Spinal cord (tissue), 10 donors: ENCODE measurements at places on chromosomes 13 and 19. TPM values are rescaled to one million over a fixed set of nuclear protein-coding genes. Genes with fewer than 3 reads are reported as not detected.
A peak's percentile ranks its signal among the peaks of the same experiment; 100 is the strongest.

DNA sequence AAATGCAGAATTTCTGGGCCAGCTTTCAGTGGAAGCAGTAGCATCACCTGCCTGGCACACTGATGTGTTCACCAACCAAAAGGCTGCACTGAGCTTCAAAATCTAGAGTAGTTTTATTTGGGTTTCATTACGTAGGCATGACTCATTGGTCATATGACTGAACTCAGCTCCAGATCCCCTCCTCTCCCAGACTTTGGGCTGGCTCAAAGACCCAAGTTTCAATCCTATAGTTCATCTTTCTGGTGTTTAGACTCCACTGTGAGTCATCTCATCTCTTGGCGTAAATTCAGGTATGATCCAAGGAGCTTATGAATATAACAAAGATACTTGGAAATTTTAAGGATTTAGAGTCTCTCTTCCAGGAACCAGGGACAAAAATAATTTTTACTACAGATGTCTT, 17.7 kb downstream of the ZMYM5 start:
- no peak for DNase-seq

DNA sequence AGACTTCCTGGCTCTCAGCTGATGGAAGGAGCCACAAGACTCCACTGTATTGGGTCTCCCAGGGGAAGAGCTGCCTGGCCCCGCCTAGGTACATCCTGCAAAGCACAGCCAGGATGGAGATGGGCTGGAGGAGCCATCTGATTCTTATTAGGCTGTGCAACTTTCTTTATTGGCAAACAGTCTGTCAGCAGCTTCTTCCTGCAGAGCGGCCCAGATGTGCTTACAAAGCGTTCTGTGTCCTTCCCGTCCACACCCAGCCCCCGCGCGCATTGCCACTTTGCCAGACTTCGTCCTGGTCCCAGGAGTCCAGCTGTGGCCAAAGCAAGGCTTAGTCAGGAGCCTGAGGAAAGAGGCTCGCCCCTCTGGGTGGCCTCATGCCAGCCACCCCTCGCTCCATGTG, 409.3 kb downstream of the ZNF536 start:
- no peak for DNase-seq

- no peak for DNase-seq
Observed at GRCh38 chr13:112933649-112934048, 35.4 kb upstream of the MCF2L start.

GRCh38 chr13:84455143-84455905, 573.0 kb upstream of the SLITRK1 start:
- DNase-seq = no peak

- no peak for DNase-seq
Observed at GRCh38 chr19:16457195-16457953, 14.4 kb downstream of the EPS15L1 start.

ZNF284 gene
- 6.4 TPM for total RNA-seq

DNA sequence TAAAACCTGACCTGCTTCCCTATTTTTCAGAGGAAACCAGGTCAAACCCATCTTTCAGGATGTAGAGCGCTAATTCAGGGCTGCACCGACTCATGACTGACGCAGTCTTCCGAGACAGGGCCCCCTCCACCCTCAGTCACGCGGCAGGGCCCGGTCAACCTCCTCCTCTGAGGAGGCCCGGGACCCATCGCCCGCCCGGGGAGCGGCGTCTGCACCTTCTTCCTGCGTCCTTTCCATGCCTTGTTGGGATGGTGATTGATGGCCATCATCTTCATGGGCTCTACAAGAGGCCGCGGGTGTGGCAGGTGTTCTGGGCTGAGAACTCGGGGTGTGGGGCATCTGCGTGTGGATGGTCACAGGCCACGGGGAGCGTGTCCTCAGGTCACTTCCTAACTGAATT, 26.0 kb downstream of the GRTP1 start:
- DNase-seq = no peak

GRCh38 chr19:19409631-19410030, 4.2 kb downstream of the GATAD2A start:
- DNase-seq = no peak

PGLYRP1 gene
- total RNA-seq = 5.5 TPM

- DNase-seq = no peak
Observed at GRCh38 chr13:30751183-30751933, 16.0 kb downstream of the ALOX5AP start.

GRK1 gene
- total RNA-seq = 0.44 TPM

DNA sequence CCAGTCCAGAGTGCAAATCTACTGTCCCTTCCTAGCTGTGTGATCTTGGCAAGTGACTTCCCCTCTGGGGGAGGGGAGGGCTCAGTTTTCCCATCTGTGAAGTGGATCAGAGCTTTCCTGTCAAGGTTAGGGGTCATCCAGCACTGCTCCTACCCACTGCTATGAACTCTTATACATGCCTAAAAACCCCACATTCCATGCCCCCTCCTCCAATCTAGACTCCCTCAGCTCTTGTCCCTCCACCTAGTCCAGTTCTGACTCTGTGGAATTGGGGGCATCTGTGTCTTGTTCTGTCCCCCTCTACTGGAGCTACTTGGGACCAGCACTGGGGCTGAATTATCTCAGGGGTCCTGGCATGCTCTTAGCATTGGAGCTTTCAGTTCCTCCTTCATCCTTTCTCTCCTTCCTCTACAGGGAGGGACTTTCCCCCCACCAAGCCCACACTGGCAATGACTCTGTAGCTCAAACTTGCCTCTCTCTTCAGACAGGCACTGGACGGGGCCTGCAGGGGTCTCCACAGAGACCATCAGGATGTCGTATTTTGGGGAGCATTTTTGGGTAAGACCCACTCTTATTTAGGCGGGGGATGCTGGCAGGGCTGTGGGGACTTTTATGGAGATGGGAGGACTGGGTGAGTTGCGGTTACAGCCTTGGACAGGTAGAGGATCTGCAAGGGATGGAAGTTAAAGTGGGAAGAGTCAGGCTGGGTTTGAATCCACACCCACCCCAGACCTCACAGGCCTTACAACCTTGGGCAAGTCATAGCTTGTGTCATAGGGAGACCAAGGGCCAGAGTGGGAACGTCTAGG, 3.6 kb downstream of the FCHO1 start:
- DNase-seq = no peak

DNA sequence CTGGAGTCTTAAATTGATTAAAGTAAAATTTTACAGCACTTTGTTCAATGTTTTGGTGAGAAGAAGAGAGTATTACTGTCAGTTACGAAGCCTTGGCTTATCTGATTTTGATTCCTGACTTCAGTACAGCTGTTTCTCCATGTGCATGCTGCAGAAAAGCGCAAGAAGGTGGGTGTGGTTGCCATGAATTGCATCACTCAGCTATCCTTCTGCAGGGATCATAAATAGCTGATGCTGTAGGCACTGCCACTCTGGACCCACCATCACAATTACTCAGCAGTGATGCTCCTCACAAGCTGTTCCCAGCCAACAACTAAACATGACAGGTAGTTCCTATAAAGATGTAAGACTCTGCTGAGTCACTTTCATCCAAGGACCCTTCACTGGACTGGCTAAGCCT, 321.2 kb downstream of the IRS2 start:
- DNase-seq = no peak

GRCh38 chr13:113562844-113563243, 21.7 kb upstream of the TFDP1 start:
- no peak for DNase-seq

RFX1 gene
- 2.6 TPM for total RNA-seq

REX1BD gene
- total RNA-seq = 23.7 TPM

KLK4 gene
- total RNA-seq = 0.59 TPM

ZNF91 gene
- total RNA-seq = 147 TPM

GRCh38 chr13:71879129-71879535, 12.1 kb upstream of the DACH1 start:
- DNase-seq = peak; percentile 88

- DNase-seq = peak; percentile 10
Observed at GRCh38 chr13:30486230-30487074, 20.7 kb upstream of the HMGB1 start.

DNA sequence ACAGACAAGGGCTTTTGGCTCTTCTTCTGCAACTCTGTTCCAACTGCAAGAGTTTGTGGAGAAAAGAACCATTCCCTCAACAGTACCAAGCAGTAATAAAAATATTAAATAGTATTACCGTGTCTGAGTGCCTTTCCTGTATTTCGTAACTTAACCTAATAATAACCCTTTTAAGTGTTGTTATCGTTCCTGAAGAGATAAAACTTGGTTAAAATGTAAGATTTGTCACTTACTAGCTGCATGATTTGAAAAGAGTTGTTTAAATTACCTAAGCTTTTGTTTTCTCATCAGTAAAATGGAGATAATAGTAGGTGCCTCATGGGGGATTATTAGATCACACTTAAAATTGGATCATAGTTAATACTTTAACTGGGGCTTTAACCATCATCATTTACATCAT, 447.2 kb downstream of the GPC5 start:
- no peak for DNase-seq
